Stimulated activated CD4-positive, alpha-beta T cell treated with anti-CD3 and anti-CD28 coated beads, TNF-alpha, amount 100 ng/mL, for 4 hours (primary cell): ENCODE measurements at places on chromosomes 2 and 18.

- no peak for DNase-seq
These were observed 9.9 kb upstream of the KLF11 start for GRCh38 chr2:10033251-10034006.

GRCh38 chr2:71793926-71794325, 340.6 kb downstream of the DYSF start:
- DNase-seq, result no peak

- no peak for DNase-seq
These were observed 142.2 kb upstream of the CAPN13 start for GRCh38 chr2:30949435-30949834.

DNA sequence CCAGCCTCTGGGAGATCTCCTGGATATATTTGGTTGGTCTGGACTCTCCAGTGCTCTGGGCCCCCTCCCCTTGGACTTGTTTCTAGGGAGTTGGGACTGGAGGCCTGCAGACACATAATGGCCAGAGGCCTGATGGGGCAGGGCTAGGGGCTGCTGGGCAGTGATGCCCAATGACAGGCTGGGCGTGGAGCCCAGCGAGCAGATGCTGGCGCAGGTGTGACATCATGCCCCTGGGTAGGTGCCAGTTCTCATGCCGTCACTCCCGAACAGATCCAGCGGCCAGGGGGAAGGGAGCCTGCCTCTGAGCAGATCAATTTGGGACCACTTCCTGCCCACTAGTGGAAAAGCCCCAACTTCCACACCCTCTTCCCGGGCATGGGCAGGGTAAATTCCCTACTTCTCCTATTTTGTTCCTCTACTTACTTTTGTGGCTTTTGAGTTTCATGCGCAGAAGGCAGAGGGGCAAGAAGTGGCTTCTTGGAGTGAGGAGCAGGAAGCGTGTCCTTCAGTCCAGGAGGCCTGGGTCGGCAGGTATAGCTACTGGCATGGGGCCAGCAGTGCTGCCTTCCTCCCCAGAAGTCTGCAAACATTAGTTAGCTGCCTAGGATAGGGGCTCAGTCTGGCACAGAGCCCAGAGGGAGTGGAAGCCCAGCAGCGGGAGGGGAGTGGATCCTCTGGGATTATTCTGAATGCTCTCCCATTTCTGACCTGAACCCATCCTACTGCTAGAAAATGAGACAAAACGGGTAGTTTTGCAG, 6.1 kb downstream of the MPV17 start:
- no peak for DNase-seq

DNA sequence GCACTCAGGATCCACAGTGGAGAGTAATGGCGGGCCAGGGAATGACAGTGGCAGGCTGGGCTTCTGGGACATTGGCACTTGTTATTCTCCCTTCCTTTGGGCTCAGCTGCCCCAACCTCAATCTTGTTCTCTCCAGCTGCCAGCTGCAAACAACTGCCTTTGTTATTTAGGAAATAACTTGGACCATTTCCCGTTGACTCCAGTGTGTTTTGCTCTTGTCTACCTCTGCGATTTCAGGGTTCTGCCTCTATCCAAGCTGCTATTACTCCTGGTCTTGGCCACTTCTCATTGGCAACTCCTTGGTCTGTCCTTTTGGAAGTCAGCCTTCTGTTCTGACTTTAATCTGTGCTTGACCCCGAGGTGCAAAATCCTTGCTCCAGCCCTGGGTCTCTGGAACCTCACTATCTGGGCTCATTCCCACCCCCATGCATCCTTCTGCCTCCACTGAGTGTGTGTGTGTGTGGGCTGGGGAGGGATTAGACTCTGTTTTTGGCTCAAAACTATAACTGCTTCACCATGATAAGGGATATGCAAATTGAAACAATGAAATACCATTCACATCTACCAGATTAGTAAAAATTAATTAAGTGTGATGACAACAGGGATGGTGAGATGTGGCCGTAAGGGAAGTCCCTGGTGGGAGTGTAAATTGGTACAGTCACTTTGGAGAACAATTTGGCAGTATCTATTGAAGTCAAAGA, 134.1 kb upstream of the CXCR4 start:
- DNase-seq, result no peak

DNA sequence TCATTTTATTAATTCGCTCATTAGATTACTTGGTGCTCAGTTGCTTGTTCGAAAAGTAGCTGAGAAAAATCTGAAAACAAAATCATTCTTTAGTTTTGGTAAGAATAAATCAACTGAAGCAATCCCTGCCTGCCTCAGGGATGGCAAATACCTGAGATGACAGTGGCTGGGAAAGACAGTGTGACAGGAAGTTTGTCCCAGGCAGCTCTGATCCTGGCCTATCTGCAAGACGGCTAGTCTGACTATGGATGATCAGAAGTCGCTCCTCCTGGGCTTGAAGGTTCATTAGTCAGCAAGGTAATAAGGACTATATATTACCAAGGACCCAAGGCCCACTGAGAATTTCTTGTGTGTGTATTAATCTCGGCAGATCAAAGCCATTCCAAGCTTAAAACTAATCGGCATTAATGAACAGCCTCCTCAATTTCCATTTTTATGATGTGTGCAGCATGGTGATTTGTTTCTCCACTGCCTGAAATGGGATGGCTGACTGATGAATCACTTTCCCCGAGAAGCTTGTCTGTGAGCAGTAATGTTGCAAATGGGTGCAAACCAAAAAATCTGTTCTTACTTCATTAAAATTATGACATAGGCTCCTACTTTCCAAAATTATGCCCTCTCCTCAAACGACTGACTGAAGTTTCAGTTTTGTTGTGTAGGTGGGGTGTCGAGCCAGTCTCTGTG, 199.9 kb downstream of the ACTR3 start:
- DNase-seq, result no peak
